Common myeloid progenitor, CD34-positive (primary cell): ENCODE measurements at places on chromosomes 16 and 17.

DNA sequence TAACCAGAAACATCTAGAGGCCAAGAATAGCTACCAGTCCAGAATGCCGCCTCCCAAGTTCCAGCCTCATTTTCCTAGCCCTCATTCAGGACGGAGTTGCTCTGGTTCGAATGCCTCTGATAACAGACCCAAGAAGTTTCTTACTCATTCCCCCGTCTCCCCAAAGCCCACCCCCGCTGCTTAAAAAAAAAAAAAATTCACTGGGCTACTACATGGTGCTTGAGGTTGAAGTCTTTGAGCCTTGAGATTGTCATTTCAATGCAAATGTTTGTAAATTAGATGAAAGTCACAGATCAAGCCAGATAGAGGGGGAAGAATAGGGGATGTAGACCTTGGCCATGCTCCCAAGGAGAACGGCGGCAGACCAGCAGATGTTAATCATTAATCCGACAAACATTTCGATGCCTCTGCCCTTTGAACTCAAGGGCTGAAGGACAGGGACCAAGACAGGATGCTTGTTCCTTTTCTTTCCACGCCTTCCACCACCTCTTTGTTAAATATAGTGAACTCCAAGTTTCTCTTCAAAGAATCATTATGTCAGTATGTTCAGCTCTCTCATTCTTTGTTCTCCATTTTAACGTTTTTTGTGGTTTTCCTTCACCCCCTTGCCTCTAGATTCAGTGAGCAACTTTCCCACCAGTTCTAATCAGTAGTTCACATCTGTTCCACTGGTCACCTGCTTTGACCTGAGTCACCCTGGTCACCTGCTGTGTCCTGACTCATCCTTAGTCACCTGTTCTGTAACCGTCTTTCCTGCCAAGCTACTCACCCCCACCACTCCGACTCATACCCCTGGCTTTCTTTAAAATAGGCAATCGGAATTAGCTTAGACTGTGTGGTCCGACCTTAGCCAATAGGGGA is 190.3 kb downstream of the CPPED1 start:
- H3K4me1 ChIP-seq = peaks cover 13% of the 10 kb centered on the region
- H3K4me3 ChIP-seq = no peak overlapping the region
- H3K27ac ChIP-seq = peak overlapping the region; percentile 79
- peak; percentile 96 for DNase-seq
- no peaks in the 10 kb centered on the region for H3K27me3 ChIP-seq

DNA sequence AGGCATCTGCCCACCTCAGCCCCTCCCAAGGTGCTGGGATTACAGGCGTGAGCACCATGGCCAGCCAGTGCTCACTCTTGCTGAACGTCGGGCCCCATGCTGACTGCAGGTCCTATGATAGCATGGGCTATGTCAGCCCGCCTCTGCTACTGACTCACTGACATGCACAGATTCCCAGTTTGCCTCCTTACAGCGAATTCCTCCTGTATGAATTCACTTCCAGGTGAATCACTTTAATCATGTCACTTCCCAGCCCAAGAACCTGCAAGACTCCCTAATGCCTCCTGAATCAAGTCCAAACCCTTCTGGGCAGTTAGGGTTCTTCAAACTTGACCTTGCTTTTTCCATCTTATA is 16.1 kb upstream of the UBTF start:
- no peak for DNase-seq
- no peaks in the 10 kb centered on the region for H3K36me3 ChIP-seq
- peaks cover 5% of the 10 kb centered on the region for H3K4me1 ChIP-seq
- H3K27ac ChIP-seq = no peak overlapping the region

GRCh38 chr16:56870276-56870888 is 5.4 kb downstream of the SLC12A3 start:
- H3K27me3 ChIP-seq = no peaks in the 10 kb centered on the region
- no peak for DNase-seq
- H3K4me1 ChIP-seq = no peaks in the 10 kb centered on the region
- no peaks in the 10 kb centered on the region for H3K36me3 ChIP-seq
- no peak overlapping the region for H3K4me3 ChIP-seq

- no peak for DNase-seq
- H3K4me1 ChIP-seq = no peaks in the 10 kb centered on the region
- H3K27me3 ChIP-seq = no peaks in the 10 kb centered on the region
- no peak overlapping the region for H3K4me3 ChIP-seq
Observed at GRCh38 chr17:67056746-67057490, 12.6 kb downstream of the CACNG1 start.

- H3K27me3 ChIP-seq = no peaks in the 10 kb centered on the region
- no peaks in the 10 kb centered on the region for H3K4me1 ChIP-seq
- no peak for DNase-seq
- H3K4me3 ChIP-seq = no peak overlapping the region
Observed at GRCh38 chr16:48272837-48273421, 25.6 kb upstream of the ABCC11 start.

DNA sequence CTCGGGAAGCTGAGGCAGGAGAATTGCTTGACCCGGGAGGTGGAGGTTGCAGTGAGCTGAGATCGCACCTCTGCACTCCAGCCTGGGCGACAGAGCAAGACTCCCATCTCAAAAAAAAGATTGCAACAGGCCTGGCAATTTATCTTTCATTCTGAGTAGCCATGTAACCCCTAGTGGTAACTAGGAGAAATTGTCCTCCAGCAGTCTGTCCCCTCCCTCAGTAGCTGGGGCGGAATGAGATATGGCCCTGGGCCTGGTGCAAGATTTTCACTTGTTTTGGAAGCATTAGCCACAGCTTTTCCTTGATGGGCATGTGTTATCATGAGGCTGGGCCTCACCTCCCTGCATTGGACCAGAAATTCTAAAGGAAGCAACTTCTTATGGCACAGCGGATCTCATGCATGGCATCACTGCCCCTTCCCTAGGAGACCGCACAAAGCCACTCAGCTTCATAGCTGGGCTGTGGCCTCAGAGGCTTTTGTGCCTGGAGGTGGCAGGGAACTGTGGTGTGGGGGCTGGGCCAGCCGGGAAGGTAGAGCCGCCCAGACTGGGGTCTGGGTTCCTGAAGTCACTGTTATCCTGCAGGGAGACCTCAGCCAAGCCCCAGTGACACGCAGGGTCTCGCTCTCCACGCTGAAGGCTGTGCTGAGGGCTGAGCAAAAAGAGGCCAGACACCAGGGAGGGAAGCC is 13.4 kb downstream of the NATD1 start:
- H3K4me1 ChIP-seq = no peaks in the 10 kb centered on the region
- H3K36me3 ChIP-seq = no peaks in the 10 kb centered on the region
- no peak overlapping the region for H3K4me3 ChIP-seq
- no peak overlapping the region for H3K27ac ChIP-seq
- peak; percentile 23 for DNase-seq
- H3K27me3 ChIP-seq = no peaks in the 10 kb centered on the region

DNA sequence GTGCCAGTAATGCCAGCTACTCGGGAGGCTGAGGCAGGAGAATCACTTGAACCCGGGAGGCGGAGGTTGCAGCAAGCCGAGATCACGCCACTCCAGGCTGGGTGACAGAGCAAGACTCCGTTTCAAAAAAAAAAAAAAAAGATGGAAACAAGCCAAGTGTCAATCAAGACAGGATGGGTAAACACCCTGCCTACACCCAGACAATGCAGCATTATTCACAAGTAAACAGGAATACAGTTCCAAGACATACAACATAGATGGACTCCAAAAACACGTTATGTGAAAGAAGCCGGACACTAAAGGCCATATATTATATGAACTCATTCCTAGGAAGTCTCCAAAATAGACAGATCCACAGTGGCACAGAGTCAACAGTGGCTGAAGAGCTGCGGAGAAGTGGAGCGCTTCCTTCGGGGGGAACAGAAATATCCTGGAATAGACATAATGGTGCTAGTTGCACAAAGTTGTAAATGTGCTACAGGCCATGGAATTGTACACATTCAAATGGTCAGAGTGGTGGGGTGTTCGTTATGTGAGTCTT is 33.9 kb downstream of the ANKRD11 start:
- no peak for DNase-seq
- no peak overlapping the region for H3K27ac ChIP-seq
- no peak overlapping the region for H3K4me3 ChIP-seq
- H3K27me3 ChIP-seq = no peaks in the 10 kb centered on the region

GRCh38 chr17:79407385-79407784 is 203.5 kb downstream of the RBFOX3 start:
- no peak overlapping the region for H3K27ac ChIP-seq
- H3K27me3 ChIP-seq = no peaks in the 10 kb centered on the region
- no peaks in the 10 kb centered on the region for H3K4me1 ChIP-seq
- no peaks in the 10 kb centered on the region for H3K36me3 ChIP-seq

DNA sequence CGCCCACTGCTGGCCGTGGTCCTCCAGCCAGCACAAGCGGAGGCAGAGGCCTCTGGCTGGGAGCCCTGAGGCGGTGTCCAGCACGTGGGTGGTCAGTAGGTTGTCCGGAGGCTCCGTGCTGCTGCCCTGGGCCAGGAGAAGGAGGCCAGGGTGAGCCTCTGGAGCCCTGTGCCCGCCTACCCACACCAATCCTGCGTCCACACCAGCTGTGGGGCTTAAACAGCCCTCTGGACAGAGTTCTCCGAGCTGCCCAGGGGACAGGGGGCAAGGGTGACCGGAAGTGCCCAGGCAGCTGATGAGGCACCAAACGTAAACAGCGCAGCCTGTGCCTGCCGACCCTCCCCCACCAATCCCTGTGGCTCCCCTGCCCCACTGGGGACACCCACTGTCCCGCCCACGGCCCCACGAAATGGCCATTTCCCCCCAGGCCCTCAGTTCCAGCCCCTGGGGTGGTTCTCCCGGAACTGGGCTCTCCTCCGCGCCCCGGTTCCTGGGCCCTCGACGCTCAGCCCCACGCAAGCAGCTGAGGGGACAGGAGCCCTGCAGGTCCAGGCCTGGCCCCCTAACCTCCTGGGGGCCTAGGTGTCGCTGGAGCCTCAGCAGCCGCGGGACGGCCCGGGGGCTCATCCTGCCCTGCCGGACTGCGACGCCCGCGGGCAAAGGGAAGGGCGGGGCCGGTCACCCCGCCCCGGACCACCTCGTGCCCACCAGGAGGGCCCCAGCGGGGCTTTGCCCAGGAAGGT is 27.9 kb upstream of the DBNDD1 start:
- no peak overlapping the region for H3K27ac ChIP-seq
- DNase-seq = no peak
- H3K36me3 ChIP-seq = no peaks in the 10 kb centered on the region
- H3K4me1 ChIP-seq = peaks cover 12% of the 10 kb centered on the region
- no peaks in the 10 kb centered on the region for H3K27me3 ChIP-seq
- peak overlapping the region; percentile 32 for H3K4me3 ChIP-seq

- H3K4me1 ChIP-seq = no peaks in the 10 kb centered on the region
- peaks cover 6% of the 10 kb centered on the region for H3K27me3 ChIP-seq
- no peak for DNase-seq
- H3K4me3 ChIP-seq = no peak overlapping the region
Observed at GRCh38 chr17:8621585-8621984, 8.9 kb downstream of the MYH10 start.

DNA sequence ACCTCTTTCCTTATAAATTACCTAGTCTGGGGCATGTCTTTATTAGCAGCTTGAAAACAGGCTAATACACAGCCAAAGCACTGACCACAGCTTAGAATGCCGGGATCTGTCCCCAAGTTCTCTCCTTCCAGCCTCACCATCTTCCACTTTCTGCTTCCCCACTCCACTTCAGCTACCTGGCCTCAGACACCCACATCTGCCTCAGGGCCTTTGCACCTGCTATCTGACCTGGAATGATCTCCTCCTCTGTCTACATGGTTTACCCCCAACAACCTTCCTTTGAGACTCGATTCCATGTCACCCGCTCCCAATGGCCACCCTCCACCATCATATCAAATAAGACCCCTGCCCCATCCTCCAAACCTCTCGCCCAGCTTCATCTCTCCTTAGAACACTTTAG is 152.6 kb upstream of the CDC42EP4 start:
- DNase-seq = no peak
- no peak overlapping the region for H3K4me3 ChIP-seq
- no peaks in the 10 kb centered on the region for H3K27me3 ChIP-seq
- peaks cover 11% of the 10 kb centered on the region for H3K4me1 ChIP-seq
- no peak overlapping the region for H3K27ac ChIP-seq
- no peaks in the 10 kb centered on the region for H3K36me3 ChIP-seq

DNA sequence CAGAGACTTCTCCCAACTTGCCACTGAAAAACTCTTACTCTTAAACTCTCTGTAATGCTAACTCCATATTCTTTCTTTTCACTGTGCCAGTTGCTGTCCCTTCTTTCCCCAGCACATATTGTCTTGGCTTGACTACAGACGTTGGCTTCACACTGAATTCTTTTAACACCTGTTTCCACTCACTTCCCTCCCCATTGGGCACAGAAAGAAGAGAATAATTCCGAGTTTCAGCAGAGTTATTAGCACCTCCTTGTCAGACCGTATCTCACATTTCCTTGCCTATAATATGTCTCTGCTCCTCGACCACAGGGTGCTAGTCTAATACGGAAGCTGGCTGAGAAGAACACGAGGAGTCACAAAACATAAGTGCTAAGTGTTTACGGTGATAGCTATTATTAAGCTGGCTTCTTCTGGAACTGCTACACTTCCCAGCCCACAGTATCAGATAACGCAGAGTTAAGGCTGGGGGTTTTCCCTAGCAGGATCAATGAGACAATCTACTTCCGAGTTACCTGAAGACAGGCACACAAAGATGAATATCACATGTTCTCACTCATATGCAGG is 188.5 kb upstream of the CDH8 start:
- no peak overlapping the region for H3K4me3 ChIP-seq
- no peak for DNase-seq
- no peak overlapping the region for H3K27ac ChIP-seq

DNA sequence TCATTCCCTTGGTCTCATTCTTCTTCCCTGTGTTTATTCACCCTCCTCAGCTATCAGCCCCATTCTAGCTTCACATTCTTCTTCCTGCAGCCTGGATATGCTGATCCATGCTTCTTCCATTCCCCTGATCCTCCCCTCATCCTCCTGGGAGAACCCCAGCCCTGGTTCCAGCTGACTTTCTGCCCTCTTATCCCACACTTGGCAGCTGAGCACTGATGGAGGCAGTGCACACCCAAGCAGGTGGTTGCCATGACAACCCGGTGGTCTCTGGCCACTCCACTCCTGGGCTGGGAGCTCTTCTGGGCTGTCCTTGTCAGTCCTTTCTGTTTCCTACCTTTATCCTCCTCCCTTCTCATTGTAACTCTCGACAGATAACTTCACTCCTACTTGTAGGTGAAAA is 16.7 kb upstream of the TUBG2 start:
- no peak overlapping the region for H3K4me3 ChIP-seq
- H3K36me3 ChIP-seq = no peaks in the 10 kb centered on the region
- no peak overlapping the region for H3K27ac ChIP-seq
- no peaks in the 10 kb centered on the region for H3K27me3 ChIP-seq

DNA sequence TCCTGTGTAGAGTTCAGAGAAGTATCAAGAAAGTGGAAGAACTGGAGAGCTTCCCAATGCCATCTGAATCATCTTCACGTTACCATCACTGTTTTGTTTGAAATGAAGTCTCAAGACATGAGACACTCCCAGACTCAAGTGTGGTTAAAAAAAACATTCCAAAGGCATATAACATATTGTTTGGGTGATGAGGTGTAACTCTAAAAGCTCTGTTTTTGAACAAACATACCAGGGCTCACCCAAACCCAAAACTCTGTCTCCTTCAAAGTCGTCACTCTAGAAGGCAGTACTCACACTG is 6.3 kb upstream of the ZCCHC14 start:
- H3K4me3 ChIP-seq = no peak overlapping the region
- H3K4me1 ChIP-seq = peaks cover 14% of the 10 kb centered on the region
- H3K27ac ChIP-seq = no peak overlapping the region
- H3K36me3 ChIP-seq = no peaks in the 10 kb centered on the region
- DNase-seq = no peak

- peak overlapping the region; percentile 98 for H3K4me3 ChIP-seq
- peaks cover 4% of the 10 kb centered on the region for H3K27me3 ChIP-seq
- H3K36me3 ChIP-seq = peaks cover 17% of the 10 kb centered on the region
- H3K4me1 ChIP-seq = peaks cover 13% of the 10 kb centered on the region
- DNase-seq = no peak
Observed at GRCh38 chr17:44014133-44014436, 678 bp downstream of the TMEM101 start.
